ENCODE measurements at places on chromosomes 1 and 21. TPM values are rescaled to one million over a fixed set of nuclear protein-coding genes. Genes with fewer than 3 reads are reported as not detected.

DNA sequence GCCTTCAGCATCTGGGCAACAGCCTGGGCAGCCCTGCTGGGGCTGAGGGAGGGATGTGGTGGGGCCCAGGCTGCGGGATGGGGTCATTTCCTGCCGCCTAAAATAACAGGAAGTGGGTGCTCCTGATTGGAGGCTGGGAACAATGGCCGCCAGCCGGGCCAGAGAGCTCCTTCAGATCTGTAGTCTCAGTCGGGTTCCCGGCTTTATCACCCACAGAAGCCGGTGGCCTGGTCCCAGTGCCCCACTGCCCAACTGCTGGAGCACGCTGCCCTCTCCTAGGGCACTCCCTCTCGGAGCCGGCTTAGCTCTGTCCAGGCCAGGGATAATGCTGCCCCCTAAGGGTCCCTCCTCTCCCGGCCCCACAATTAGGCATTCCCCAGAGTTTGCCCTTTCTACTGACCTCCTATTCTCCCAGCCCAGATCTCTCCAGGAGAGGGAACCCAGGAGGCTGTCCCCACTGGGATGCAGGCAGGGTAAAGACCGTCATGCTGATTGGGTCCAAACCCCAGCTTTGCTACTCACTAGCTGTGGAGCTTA lies 5.1 kb downstream of the MAP7D1 start:
- peak; percentile 72 for DNase-seq

LCE3E gene
- not detected for total RNA-seq

KCNE2 gene
- total RNA-seq = not detected

DNA sequence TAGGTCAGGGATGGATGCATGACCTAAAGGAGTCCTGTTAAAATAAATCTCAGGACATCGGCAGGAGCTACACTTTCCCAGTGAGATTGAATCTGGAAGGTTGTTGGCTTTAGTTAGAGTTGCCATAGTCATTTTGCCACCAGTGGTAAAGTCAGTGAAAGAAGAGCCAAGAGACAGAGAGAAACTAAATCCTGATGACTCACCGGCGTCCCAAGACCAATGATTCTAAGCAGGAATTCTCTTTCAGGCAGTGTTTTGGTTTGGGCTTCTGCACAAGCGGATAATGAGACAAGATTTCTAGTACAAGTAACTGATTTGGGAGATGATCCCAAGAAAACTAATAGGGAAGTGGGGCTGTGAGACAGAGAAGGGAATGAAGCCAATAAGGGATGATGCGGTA lies 88.8 kb upstream of the ETS2 start:
- DNase-seq = no peak

- no peak for DNase-seq
Measured at GRCh38 chr1:41192456-41193178, 49.5 kb downstream of the SCMH1 start.

POU3F1 gene
- 1.0 TPM for total RNA-seq

GRCh38 chr1:206785182-206785765 lies 13.0 kb upstream of the IL10 start:
- DNase-seq = no peak

PDZK1IP1 gene
- not detected for total RNA-seq
